ENCODE measurements at places on chromosomes 13 and 19.

GRCh38 chr19:19628501-19629134, 598 bp upstream of the LPAR2 start:
- no peak for DNase-seq

GRCh38 chr19:1241417-1242095, at the start of gene ATP5F1D:
Gene ATP5F1D (plus strand): TSS chr19:1241751. CDS start chr19:1241851, 100 bp downstream.
- peak; percentile 94 for DNase-seq

DNA sequence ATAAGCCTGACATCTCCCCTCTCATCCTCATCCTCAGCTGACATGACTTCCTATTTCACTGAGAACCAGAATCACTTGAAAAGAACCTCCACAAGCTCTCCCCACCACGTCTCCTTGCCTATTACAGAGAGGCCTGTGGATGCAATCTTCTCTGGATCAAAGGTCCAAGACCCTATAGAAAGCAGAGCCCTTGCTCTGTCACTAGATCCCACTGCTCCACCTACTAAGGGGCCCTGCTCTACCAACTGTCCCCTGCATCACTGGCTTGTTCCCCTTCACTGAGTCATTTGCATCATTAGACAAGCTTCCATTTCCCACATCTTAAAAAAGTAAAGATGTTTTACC, 40.8 kb downstream of the RCBTB2 start:
- DNase-seq = no peak

DNA sequence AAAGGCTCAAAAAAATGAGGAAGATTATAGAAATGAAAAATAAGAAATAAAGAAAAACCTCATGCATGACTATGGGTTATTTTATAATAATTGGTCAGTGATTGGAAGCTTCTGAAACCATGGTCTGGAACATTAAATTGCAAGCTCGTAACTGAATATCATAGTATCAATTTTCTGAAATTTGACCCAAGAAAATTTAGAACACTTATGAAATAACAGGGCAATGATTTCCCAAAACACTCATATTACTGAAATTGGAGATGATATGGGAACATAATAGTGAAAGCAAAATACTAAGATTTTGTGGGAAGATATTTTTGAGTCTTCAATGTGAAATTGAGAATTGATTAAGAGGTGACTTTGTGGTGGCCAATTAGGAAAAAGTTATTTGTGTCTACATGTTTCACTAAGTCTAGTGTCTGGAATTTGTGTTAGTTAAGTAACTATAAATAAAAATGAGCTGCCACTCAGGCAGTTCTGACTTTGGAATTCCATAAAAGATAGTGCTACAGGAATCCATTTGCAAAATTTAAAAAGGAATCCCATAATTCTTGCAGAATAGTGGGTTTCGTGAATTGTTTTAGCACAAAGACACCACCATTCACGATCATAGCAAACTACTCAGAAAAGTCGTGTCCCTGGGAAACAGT, 603.0 kb downstream of the LMO7 start:
- DNase-seq = no peak

DNA sequence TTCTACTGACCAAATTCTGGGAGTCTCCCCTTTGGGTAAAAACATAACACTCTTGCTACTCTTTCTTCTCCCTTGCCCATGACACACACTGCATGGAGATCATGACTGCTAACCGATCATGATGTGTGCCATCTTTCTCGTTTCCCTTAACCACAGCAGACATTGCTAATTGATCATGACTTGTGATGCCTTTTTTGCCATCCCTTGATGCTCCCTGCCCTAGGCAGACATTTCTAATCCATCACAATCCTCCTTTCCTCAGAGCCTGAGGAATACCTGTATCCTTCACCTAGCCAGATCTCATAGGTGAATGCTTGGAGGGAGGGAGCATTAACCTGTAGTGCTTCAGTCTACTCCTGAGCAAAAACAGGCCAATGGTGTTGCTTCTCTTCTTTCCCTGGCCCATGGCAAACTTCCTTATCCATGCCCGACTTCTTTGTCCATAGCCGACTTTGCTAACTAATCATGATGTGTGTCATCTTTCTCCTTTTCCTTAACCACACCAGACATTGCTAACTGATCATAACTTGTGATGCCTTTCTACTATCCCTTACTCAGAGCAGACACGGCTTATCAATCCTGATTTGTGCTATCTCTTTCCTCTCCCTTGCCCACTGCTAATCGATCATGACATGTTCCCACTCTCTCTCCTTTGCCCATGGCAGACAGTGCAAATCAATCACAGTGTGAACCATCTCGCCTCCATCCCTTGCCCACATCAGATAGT, 17.7 kb downstream of the NUMBL start:
- no peak for DNase-seq

- DNase-seq = no peak
Measured at GRCh38 chr19:19672816-19673215, 4.2 kb downstream of the ZNF101 start.

DNA sequence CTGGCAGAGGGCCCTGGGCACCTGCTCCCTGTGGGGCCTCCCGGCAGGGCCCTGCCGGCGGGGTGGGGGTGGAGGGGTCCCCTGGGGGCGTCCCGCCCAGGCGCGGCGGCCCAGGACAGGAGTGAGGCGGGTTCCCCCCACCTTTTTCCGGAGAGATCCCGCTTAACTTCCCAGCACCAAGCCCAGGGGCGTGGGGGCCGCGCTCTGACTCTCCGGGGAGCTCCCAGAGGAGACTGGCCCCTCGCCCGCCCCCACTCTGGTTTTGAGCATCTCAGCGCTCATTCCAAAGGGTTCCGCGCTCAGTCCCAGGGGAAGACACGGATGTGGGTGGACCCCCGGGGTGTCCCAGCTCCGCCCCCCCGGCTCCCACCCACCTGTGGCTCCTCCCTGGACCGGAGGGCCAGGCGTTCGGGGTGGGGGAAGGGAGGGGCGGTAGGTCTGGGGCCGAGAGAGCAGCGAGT, 476 bp downstream of the C2CD4C start:
- no peak for DNase-seq

DNA sequence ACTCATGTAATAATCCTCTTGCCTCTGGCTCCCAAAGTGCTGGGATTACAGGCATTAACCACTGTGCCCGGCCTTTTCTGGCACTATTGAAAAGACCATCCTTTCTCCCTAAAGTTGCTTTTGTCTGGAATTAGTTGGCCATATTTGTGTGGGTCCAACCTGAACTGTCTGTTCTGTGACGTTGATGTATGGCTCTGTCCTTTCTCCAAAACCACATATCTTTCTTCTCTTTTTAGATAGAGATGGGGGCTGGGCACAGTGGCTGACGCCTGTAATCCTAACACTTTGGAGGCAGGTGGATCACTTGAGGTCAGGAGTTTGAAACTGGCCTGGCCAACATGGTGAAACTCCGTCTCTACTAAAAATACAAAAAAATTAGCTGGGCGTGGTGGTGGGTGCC, 17.9 kb downstream of the DNM2 start:
- no peak for DNase-seq

GRCh38 chr13:99312493-99312883, 5.3 kb upstream of the GPR183 start:
- DNase-seq = no peak

DNA sequence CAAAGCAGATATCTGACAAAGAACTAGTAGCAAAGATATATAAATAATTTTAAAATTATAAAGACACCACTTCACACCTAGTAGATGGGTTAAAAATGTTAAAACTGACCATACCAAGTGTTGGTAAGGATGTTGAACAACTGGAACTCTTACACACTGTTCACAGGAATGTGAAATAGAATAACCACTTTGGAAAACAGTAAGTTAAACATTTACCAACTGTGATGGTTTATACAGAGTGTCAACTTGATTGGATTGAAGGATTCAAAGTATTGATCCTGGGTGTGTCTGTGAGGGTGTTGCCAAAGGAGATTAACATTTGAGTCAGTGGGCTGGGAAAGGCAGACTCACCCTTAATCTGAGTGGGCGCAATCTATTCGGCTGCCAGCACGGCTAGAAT, 19.2 kb downstream of the UTP14C start:
- DNase-seq = no peak

- no peak for DNase-seq
Measured at GRCh38 chr13:24090049-24090448, 70.5 kb upstream of the SPATA13 start.

- DNase-seq = no peak
Measured at GRCh38 chr13:70191034-70191433, 82.8 kb upstream of the KLHL1 start.

- no peak for DNase-seq
Measured at GRCh38 chr19:13083008-13083404, 19.7 kb downstream of the LYL1 start.

DNA sequence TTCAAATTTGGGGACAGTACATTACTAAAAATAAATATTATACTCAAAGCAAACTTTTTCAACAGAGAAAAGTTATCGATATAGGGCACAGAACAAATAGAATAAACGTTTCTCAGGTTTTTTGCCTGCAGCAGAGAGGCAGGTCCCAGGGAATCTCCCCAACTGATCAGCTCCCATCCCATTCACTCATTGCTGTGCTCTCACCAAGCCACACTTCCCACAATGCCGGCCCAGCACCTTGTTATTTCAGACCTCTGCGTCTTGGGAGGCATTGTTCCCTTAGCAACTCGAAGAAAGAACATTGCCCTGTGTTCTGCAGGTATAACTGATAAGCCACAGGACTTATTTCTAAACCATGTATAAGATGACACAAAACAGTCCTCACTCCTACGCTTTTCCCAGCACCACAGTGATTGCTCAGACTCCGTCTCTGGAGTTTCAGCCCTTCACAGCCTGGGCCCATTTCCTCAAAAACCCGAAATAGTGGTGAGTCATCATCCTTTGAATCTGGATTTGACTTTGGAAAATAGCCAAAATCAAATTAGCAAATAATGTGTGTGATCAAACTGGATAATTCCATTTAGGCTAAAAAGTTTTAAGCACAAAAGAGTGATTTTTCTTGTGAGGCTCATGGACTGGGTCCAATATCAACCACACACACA, 100.4 kb downstream of the DCLK1 start:
- no peak for DNase-seq

DNA sequence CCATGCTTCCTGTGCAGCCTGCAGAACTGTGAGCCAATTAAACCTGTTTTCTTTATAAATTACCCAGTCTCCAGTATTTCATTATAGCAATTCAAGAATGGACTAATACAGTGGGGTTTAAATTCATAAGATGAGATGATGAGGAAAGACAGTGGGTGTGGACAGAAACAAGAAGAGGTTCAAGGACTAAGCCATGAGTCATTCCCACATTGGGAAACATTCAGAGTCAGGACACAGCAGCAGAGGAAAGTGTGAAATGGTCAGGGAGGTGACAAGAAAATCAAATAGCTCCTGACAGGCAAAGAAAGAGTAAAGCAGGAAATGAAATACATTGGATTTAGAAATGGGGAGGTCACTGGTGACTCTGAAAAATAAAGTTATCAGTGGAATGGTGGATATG, 9.1 kb downstream of the ZNF841 start:
- DNase-seq = no peak

DNA sequence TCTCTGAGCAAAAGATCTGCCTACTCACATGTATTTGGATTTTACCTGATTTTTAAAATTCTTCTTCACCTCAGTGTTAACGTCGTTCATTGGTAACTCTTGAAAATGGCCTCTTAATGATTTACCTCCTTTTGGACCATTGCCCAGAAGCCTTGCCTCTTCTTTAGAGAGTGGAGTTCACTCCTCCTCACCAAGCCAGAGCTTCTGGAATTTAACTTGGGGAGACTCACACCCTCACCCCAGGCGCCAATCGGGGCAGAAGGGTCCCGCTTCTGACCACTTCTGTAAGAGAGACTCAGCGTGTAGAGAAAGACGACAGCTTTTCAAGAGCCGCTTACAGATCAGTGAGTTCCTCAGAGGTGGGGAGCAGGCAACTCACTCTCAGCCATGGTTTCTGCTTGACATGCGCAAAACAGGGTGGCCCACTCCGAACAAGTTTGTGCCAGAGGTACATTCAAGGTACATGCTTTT, 2.7 kb downstream of the PNMA8C start:
- DNase-seq = no peak

Data from activated CD4-positive, alpha-beta T cell treated with anti-CD3 and anti-CD28 coated beads for 24 hours (primary cell).